ENCODE measurements at places on chromosomes 6 and 20.
A peak's percentile ranks its signal among the peaks of the same experiment; 100 is the strongest.

DNA sequence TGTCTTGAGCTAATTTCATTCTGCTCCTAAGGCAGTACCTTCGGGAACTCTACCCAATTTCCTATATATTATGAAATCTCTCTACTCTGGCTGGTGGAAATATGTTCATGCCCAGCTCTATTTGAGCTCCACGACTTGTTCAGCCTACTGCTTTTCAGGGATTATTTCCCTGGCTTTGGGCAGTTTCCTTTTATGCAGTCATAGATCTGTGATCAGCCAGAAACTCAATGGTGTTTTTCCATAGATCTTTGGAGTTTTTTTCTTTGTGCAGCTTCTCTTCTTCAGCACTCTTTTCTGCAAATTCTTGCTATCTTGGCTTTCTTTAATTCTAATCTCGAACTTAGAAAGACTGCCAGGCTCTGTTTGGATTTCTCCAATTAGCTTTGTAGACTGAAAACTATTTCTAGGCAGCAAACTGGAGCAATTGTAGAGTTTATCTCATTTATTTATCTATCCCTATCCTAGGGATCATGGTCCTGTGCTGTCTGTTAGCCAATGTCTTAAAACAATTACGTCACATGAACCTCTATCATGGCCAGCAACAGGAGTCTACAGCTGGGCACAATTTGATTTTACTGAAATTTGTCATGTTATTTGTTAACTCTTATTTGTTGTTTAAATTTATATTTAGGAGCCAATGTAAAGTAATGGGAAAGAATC lies 328.4 kb downstream of the BCKDHB start:
- DNase-seq, result no peak

GRCh38 chr20:3407771-3408637 lies 535 bp upstream of the DNAAF9 start:
- DNase-seq, result peak; percentile 88

DNA sequence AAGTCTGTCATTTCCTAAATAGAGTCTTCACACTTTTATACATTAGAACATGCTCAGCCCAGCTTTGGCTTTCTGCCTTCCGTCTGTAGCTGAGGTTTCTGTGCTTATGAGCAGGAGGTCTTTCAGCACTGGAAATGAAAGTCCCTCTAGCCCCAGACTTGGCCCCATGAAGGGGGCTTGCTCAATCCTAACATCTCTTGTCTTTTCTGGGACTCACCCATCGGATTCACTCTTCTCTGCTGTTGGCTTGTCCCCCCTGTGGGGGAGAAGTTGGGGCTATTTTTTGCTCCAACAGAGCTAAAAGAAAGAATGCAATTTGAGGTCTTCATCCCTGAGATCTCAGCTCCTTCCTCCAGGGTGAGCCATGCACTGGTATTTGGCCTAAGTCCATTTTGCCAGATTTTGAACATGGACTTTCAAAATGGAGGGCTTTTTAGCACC lies 177.7 kb downstream of the MRPL14 start:
- no peak for DNase-seq

GRCh38 chr6:113486199-113486598 lies 370.9 kb upstream of the MARCKS start:
- DNase-seq, result no peak

DNA sequence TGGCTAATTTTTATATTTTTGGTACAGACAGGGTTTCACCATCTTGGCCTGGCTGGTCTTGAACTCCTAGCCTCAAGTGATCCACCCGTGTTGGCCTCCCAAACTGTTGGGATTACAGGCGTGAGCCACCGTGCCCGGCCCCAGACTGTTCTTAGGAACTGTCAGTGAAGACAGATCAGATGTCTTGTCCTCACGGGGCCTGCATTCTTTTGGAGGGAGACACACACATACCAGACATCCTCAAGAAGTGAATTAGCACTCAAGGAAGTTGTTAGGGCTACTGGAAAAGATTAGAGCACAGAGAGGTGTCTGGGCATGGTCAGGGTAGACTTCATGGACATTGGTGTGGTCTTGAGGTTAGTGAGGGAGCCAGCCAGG lies 10.3 kb upstream of the LPIN3 start:
- DNase-seq, result no peak

- no peak for DNase-seq
These were observed 5.5 kb upstream of the OOEP start for GRCh38 chr6:73375216-73375615.

DNA sequence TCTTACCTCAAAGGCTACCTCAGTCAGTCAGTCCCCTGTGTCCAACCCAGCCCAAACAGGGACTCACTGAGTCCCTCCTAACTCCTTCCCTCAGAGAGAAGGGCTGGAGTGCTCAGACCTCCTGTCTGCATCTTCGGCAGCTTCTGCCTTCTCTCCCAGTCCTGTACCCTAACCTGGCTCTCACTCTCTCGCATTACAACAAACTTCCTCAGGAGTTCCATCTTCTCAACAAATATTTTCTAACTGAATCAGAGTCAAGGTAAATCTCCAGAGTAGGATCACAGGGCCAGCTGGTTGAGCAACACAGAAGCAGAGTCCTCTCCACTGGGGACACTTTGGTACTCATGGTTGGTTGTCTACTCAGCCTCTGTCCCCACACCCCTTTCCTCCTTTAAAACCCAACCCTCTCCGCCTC lies 92.3 kb downstream of the MRPL14 start:
- DNase-seq, result peak; percentile 32

GRCh38 chr6:19342616-19343015 lies 494.6 kb upstream of the ID4 start:
- DNase-seq, result no peak

GRCh38 chr20:39067526-39068216 lies 105.5 kb downstream of the DHX35 start:
- no peak for DNase-seq

- DNase-seq, result peak; percentile 81
These were observed 255.4 kb downstream of the ATXN1 start for GRCh38 chr6:16505711-16506357.

DNA sequence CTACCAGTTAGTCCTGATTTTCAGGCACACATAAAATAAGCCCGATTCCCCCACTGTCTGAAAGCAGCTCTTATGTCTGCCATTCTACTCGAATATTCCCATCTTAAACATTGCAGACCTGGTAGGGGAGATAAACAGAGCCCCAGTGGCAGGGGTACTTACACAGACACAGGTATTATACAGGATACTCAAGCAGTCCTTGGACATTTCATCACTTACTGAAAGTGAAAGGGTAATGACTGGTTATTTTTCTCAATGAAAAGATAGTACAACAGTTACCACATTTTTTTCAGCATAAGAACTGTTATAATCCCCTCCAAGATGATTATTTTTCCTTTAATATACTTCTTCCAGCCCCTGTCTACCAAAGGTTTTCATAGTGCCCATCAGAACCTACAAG lies 37.8 kb downstream of the TRPC4AP start:
- peak; percentile 45 for DNase-seq

GRCh38 chr6:160393891-160394653 lies 45.9 kb downstream of the SLC22A3 start:
- DNase-seq, result no peak

GRCh38 chr6:100549406-100550167 lies 84.9 kb upstream of the SIM1 start:
- no peak for DNase-seq

DNA sequence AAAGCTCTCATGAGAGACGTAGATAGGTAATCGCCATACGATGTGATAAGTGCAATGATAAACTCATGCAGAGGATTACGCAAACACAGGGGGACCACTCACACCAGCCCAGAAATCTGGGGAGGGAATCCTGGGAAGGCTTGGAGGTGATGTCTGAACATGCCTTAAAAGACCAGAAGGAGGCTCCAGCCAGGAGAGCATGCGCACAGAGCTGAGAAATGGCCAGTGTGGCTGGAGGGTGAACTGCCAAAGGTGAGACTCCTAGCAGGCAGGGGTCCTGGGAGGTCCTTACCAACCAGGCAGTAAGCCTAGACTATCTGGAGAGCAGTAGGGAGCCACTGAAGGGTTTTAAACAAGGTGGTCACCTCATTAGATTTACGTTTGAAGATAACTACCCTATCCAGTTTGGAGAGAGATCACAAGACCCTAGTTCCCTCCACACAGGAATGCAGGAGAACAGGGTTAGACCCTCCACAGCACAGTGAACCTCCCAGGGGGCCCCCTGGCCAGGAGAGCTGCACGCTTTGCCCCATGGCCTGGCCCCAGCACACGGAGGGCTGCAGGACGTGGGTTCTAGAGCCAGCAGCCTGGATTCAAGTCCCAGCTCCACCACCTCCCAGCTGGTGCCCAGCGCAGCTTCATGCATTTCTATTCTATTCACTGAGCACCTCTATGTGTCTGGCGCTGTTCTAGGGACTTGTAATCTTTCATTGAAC lies 13.1 kb downstream of the MDFI start:
- DNase-seq, result no peak

GRCh38 chr20:20448881-20449280 lies 81.0 kb downstream of the INSM1 start:
- DNase-seq, result no peak

- no peak for DNase-seq
These were observed 32.3 kb downstream of the GHRH start for GRCh38 chr20:37229357-37229756.

DNA sequence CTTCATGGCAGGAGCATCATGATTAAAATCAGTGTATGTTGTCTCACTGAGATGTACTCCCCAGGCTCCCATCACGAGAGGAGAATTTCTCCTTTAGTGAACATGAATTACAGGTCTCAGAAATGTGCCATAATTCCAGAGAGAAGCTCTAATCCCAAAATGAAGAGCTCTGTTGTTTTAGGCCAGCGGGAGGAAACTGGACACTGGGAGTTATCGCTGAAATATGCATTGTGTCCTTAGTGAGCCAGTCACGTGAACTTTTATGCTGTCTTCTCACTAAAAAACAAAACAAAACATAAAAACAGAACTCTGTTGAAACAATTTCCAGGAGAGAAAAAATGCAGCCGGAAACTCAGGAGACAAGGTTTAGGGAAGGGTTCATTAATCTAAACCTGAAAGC lies 315.7 kb upstream of the NT5E start:
- DNase-seq, result no peak

DNA sequence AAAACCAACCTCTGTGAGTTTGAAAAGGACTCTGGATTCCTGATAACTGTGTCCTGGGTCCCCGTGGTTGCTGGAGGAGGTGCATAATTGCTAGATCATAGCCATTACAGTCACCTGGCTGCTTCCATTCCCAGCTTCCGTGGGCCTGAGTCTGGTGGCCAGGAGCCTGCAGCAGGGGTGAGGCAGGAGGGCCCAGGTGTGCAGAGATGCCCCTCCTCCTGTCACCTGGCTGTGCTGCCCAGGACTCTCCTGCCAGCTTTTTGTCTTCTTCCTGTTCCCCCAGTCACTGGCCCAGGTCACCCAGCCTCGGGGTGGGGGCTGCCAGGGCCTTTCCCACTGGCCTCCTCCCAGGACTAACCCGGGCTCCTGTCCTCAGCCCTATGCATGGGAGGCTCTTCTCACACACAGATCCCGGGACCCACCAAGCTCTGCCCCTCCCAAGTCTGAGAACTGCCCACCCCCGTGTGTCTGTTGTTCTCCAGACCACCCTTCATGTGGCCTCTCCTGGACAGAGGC lies 30.0 kb downstream of the RAET1L start:
- DNase-seq, result no peak

DNA sequence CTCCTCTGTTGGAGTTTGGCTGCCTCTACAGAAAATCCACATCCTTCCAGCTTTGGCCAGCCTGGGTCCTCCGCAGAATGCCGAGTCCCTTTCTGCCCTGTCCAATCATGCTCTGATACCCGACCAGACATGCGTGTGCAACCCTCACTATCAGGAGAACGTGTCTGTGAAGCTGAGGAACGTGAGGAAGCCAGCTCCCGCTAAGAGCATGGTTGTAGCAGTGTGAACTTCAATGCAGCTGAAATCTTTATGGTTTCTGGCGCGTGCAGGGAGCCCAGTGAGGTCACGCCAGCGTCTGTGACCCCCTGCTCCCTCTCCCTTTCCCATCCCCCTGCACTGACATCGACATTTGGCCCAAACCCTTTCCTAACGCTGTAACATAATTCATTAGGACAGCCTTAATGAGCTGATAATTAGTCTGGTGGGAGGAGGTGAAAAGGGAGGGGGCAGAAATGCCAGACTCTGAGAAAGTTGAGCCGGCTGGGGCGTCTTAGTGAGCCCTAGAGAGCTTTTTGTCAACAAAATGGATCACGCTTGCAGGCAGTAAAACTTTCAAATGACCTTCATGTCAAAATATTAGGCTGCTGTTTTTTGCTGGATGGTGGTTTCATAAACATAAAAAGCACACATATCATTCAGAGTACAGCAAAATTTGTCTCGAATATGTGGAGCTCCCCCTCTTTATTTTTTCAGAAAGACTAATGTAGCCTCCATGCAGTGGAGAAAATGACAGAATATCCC lies 423.3 kb downstream of the QKI start:
- DNase-seq, result no peak

GRCh38 chr6:145813285-145814034 lies 1.1 kb downstream of the FBXO30 start:
- DNase-seq, result peak; percentile 49

DNA sequence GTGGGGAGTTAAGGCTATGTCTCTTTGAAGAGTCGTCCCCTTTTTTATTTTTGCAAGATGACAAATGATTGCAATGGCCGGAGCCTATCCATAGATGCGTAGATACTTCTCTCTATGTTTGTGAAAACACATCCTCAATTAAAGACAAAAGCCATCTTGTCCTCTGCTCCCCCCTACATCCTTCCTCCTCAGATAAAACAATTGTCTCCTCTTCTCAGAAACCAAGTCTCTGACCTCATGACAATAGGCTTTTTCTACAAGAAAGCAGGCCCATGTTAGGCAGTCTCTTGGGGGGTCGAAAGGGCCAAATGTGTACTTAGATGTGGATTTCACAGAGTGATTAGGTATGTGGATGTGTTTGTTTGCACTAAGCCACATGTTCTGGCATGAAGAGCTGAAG lies 51.1 kb upstream of the SSTR4 start:
- no peak for DNase-seq

- no peak for DNase-seq
These were observed 120.2 kb upstream of the AFDN start for GRCh38 chr6:167706313-167707109.

DNA sequence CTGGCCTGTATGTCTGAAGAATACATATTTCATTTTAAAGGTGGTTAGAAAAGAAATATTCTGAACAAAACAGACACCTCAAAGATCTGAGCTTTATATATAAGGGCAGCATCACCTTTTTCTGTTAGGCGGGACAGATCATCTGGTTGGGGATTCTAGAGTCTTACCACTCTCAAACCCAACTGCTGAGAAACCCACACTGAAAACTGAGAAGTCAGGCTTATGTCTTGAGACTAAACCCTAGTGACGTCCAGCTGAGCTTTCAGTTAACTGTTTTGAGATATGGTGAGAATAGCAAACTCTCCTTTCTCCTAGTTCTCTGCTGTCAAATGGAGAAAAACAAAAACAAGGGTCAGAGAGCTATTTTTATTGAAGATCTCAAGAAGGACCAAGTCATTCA lies 63.7 kb upstream of the CCN6 start:
- DNase-seq, result no peak

- peak; percentile 52 for DNase-seq
These were observed 20.6 kb upstream of the HLA-F start for GRCh38 chr6:29702519-29703103.

GRCh38 chr20:56418385-56418861 lies 6.4 kb downstream of the CASS4 start:
- no peak for DNase-seq

GRCh38 chr6:87618531-87618930 lies 28.6 kb downstream of the ORC3 start:
- DNase-seq, result no peak

GRCh38 chr20:44540834-44541233 lies 19.0 kb upstream of the SERINC3 start:
- peak; percentile 61 for DNase-seq
